ENCODE measurements at places on chromosomes 7 and 10. TPM values are rescaled to one million over a fixed set of nuclear protein-coding genes. Genes with fewer than 3 reads are reported as not detected.

- DNase-seq, result no peak
These were observed 32.2 kb upstream of the PDE1C start for GRCh38 chr7:32102432-32102873.

The SFTPA1 gene
- not detected for polyA plus RNA-seq

GRCh38 chr10:7547829-7548228 is 118.9 kb downstream of the ITIH5 start:
- DNase-seq, result no peak

- DNase-seq, result no peak
These were observed 339.3 kb downstream of the SORCS3 start for GRCh38 chr10:104980368-104980767.

The SLC13A1 gene
- polyA plus RNA-seq, result not detected

The SPOCK2 gene
- polyA plus RNA-seq, result 0.03 TPM

DNA sequence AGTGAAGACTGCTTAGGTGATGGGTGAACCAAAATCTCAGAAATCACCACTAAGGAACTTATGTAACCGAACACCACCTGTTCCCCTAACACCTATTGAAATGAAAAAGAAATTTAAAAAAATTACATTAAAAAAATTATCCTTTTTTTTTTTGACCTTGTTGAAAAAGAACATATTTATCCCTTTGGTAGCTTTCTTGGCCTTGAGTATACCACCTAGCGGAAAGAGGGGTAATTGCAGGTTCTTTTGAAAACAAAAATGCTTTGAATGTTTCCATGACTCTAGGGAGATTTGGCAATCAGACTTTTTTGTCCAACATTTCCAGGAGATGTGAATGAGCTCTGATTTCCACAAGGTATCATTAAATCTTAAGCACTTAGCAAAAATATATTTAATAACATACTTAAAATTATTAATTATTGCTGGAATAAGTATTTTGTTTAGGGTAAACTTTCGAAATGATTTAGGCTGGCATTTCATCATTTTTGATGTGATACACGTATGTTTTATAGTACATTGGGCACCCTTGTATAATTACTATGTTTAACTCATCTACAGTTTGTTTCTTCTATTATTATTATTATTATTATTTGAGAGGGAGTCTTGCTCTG is 47.0 kb upstream of the ELMO1 start:
- DNase-seq, result no peak

- DNase-seq, result no peak
These were observed 94.3 kb downstream of the DLG5 start for GRCh38 chr10:77832238-77832637.

DNA sequence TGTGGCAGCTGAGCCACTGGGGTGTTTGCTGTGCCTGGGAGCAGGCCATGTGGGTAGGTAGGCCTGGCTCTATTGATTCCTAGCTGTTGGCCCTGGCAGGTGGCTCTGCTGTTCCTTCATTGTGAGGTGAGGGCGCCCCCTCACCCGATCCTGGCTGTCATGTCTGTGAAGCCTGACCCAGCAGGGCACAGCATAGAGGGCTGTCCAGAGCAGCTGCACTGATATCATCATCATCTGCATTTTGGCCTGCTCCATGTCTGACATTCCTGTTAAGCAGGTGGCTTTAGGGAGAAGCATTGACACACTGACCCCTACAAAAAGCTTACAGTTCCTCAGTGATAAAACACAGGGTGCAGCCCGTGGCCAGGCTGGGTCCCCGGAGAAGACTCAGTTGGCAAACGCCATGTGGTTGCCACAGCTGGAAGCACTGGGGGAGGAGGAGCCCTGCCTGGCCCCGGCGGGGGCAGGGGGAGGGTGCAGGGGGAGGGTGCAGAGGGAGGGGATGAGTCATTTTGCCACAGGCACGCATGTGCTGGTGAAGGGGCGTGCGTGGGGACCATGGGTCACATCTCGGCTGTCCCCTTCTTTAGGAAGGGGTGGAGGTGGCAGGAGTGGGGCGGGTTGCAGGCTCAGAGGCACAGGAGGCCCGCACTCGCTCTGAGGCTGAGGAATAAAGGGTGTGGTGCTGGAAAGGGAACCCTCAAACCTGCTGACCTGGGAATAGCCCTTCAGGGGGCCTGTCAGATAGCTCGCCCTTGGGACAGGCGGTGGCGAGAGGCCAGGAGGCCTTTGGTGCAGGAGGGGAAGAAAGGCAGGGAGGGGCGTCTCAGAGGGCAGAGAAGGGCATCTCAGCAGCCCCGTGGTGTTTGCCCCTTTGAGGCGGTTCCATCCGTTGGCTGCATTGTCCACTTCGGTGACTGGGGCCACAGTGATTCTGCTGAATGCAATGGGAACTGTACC is 31.6 kb downstream of the IKZF1 start:
- DNase-seq, result no peak

DNA sequence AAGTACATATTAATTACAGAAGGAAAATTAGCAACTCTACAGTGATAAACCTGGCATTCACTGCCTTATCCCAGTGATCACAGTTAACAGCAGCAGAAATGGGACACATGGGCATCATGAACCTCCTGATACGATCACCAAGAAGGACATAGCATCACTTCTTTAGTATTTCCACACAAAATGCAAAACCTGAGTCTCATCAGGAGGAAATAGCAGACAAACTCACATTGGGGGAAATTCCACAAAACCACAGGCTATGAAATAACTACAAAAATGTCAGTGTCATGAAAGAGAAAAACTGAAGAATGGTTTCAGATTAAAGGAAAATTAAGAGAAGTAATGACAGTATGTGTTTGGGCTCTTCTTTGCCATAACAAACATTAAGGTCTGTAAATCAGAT is 12.0 kb upstream of the PURB start:
- no peak for DNase-seq

The SNX10 gene
- polyA plus RNA-seq, result 5.6 TPM

The ABCB4 gene
- polyA plus RNA-seq, result not detected

- DNase-seq, result no peak
These were observed 333.1 kb downstream of the FRMD4A start for GRCh38 chr10:13997650-13998049.

GRCh38 chr7:7970531-7971307 is 2.1 kb downstream of the GLCCI1 start:
- no peak for DNase-seq

The DPYSL4 gene
- polyA plus RNA-seq, result 7.4 TPM

The MSMB gene
- not detected for polyA plus RNA-seq

The RAB19 gene
- polyA plus RNA-seq, result 0.22 TPM

The LEP gene
- polyA plus RNA-seq, result 0.50 TPM

GRCh38 chr10:86345296-86345858 is 21.2 kb downstream of the GRID1 start:
- DNase-seq, result no peak

GRCh38 chr7:41415471-41416207 is 287.3 kb downstream of the INHBA start:
- DNase-seq, result no peak

- no peak for DNase-seq
These were observed 32.0 kb upstream of the MYO3A start for GRCh38 chr10:25902002-25902401.

- DNase-seq, result no peak
These were observed 184.2 kb upstream of the BET1 start for GRCh38 chr7:94188350-94188749.

The PODXL gene
- 0.08 TPM for polyA plus RNA-seq

The KAT6B gene
- 2.9 TPM for polyA plus RNA-seq

DNA sequence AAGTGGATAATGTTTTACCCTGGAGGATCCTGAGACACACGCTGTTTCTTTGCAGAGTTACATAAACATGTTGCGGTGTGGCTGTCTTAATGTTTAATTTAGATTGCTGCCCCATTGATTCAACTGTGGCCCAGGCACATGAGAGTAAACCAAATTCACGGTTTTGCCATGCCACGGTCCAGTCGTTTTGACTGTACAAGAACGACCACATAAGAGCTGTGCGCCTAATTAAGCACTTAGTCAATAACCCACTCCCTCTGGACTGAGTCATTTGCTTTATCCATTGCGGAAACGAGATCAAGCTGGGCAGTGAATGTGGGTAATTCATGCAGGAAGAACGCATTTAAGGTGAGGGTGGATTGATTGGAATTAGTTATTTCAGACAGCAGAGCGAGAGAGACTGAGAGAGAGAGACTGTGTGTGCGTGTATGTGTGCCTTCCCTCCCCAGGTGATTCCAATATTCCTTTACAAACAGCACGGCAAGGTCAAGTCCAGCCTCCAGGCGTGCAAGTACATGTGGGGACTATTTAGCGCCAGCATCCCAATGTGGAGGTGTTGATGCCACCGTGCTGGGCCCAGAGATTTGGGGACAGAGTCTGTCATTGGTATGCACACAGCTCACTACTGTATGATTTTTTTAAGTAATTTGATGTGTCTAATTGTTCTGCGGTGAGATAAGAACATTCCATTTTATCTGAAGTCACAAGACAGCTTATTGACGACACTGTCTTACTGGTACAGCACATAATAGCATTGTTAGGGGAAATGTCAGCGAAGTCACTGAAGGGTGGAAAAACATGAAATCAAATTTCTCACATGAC is 8.4 kb upstream of the TEX36 start:
- DNase-seq, result no peak

The CFAP43 gene
- polyA plus RNA-seq, result 0.20 TPM

- no peak for DNase-seq
These were observed 15.9 kb downstream of the FBH1 start for GRCh38 chr10:5905854-5906507.

DNA sequence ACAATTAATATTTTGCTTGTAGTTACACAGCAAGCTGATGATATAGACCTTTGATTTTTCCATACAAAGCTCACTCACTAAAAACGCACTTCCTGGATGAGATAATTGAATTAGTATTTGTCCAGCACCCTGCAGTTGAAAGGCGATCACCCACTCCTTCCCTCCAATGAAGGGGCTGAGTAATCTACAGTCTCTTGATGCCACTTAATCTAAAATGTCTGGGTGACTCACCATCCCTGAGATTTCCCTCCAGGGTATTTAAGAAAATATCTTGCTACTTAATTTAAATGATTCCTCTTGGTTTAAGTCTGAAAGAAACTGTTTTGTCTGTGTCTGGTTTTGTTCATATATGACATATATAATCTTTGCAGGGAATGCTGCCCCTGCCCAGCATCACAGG is 515.3 kb downstream of the GRID1 start:
- no peak for DNase-seq

The A1CF gene
- polyA plus RNA-seq, result 0.02 TPM

DNA sequence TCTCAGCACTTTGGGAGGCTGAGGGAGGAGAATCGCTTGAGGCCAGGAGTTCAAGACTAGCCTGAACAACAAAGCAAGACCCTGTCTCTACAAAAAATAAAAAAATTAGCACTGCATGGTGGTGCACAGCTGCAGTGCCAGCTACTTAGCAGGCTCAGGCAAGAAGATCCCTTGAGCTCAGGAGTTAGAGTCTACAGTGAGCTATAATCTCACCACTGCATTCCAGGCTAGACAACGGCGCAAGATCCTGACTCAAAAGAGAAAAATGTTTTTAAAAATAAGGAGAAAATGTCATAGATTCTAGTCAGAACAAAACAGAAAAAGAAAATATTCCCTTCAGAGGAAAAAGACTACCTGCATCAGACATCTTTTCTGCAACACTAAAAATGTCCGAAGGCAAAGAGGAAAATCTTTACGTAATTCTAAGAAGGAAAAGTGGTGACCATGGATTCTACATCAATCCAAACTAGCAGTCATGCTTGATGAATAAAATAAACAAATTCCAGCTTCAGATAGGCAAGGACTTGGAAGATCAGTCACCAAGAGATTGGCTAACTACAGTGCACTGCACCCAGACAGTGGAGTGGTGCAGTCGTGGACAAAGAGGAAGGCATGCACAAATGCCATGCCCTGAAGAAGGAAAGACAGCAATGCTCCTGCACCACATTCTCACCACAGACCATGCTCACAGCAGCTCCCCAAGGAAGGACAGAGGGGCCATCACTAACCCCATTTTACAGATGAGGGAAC is 54.3 kb downstream of the ERCC6 start:
- no peak for DNase-seq

The GIMAP8 gene
- 0.26 TPM for polyA plus RNA-seq

The SEPTIN7 gene
- polyA plus RNA-seq, result 173 TPM

DNA sequence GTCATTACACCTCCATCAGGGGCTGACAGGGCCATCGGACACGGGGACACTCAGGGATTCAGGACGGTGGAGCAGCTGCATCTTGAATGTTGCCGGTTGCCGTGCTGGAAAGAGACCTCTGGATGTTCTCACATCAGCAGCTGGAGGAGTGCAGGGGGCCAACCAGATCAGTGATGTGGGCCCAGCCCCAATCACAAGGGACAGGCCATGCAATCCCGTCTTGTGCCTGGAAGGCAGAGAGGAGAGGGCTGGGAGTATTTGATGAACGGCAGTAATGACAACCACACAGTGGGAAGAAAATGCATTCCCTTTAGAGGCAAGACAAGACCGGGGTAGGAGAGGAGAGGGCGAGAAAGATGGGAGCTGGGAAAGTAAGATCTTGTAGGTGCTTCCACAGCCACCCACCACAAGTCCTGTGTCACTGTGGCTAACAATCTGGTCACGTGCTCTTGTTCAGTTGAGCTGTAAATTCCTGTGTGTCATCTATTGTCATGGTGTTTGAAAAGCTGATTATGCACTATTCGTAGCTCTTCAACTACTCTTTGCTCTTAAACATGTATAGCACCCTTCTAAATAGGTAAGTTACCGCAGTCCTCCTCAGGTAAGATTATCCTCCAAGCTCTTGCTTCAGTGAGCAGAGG is 85.9 kb upstream of the LEP start:
- no peak for DNase-seq

The PCLO gene
- 2.1 TPM for polyA plus RNA-seq

The PGAM2 gene
- polyA plus RNA-seq, result not detected

DNA sequence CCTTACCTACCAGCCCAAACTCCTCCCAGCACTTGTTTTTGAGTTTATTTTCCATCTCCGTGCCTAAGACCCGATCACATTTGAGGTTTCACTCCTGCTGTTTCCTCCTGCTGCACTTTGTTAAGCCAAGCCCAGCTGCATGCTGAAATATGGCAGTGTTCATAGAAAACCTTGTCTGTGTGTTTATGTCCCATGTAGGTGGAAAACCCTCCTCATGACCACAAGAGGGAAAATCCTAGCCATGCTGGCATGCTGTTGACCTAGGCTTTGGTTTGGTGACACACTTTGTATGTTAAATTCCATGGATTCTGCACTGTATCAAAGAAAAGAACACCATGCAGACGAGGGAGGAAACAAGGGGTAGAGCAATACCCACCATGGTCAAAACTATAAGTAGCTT is 154.4 kb downstream of the CUBN start:
- no peak for DNase-seq

Data from keratinocyte (primary cell).